ENCODE measurements at places on chromosomes 4 and X.

DNA sequence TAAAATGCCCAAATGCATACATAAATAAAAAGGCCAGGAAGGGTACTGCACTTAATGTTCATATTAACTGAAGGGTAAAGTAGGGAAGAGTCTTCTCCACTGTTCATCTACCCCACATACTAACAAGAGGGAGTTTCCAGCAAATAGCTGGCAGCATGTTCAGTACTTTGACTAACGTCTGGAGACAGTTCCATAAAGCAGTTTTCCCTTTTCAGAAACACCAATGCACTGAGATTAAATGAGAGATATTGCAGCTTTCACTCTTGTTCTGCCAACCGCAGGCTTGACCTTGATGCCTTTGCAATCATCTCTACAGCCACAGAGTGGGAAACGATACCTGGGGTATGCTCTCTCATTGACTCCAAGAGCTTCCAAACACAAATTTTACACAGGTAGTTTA is 2123.1 kb upstream of the TENM3 start:
- DNase-seq: no peak

- DNase-seq: no peak
Measured at GRCh38 chrX:9071031-9071650, 37.2 kb upstream of the FAM9B start.

- DNase-seq: no peak
Measured at GRCh38 chr4:1235381-1236102, 13.4 kb downstream of the CTBP1 start.

DNA sequence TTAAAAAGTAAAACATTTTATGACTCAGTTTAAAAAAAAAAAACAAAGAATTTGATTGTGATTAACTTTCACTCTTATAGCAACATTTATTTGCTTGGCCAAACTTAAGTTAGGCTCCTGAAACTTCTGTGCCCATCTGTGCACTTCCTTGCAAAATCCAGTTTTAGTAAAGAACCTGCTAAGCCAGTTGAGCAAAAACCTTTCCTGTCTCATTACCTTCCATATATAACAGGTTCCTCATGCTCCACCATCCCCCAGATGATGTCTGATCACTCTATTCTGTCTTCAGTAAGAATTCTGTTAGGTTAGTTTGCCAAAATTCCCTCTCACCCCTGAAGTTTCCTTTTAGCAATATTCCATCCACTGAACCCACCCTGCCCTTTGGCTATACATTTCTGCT is 1200.5 kb downstream of the C4orf33 start:
- no peak for DNase-seq

- peak; percentile 59 for DNase-seq
Measured at GRCh38 chrX:7170898-7171297, 22.9 kb upstream of the PUDP start.

- no peak for DNase-seq
Measured at GRCh38 chrX:6614506-6614905, 79.6 kb upstream of the VCX3A start.

DNA sequence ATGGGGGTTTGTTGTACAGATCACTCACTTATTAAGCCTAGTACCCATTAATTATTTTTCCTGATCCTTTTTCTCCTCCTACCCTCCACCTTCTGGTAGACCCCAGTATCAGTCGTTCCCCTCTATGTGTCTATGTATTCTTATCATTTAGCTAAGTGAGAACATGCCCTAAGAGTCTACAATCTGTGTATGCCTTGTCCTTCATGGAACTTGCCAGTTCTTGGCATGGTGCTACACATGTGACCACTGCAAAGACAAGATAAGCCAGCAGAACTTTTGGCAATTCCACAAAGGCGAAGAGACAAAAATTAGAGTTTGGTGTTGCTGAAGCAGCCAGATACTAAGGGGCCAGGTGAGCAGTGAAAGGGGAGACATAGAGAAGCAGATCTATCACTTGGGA is 101.3 kb downstream of the CORIN start:
- DNase-seq: no peak

DNA sequence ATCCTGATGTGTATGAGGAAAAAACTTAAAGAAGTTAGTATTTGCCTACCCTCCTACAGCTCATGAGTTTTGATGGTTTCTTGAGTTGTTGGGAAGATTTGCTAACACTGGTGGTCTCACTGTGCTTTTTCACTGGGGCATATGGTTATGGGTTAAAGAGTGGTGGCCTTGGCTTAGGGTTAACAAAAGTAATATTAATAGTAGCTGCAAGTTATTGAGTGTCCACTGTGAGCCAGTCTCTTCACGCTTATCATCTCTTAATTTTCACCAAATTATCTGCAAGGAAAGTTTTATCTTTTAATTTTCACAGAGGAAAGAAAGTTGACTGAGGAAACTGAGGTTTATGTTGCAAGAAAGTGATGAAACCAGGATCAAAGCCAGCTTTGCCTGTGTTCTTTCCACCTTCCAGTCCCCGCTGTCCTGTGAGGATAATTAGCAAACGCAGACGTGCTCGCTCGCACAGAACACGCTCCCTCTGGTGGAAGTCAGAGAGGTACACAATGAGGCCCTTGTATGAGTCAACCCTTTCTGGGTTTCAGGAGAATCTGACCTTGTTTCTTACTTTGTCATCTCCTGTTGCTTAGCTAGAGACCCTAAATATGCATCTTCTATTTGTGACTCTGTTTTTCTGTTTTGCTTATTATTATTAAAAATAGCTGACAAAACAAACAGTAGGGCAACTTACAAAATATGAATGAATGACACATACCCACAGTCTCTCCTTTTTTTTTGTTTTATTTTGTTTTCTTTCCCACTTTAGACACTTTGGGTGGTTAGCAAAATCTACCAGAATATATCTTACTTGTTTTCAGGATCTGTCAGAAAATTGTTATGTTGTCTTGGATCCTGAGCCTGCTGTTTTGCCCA is 94.3 kb downstream of the DDIT4L start:
- peak; percentile 92 for DNase-seq

DNA sequence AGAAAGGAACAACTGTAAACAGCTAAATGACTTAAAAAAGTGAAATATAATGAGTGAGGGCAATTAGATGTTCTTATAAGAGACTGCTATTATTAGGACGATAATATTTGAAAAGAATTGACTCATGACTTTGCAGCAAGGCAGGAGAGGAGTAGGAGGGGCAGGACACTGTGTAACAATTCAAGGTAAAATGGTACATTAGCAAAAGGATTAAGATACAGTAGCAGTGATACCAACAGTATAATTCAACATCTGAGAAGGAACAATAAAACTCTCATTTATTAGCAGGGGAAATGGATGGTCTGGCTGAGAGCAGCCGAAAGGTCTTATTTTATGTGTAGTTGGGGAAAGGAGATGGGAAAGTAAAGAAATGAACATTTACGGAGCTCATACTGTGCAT is 315.5 kb upstream of the BOD1L1 start:
- DNase-seq: no peak

GRCh38 chrX:68420559-68420958 is 12.7 kb downstream of the OPHN1 start:
- DNase-seq: no peak

- DNase-seq: peak; percentile 82
Measured at GRCh38 chrX:38233891-38234667, 13.4 kb upstream of the SRPX start.

DNA sequence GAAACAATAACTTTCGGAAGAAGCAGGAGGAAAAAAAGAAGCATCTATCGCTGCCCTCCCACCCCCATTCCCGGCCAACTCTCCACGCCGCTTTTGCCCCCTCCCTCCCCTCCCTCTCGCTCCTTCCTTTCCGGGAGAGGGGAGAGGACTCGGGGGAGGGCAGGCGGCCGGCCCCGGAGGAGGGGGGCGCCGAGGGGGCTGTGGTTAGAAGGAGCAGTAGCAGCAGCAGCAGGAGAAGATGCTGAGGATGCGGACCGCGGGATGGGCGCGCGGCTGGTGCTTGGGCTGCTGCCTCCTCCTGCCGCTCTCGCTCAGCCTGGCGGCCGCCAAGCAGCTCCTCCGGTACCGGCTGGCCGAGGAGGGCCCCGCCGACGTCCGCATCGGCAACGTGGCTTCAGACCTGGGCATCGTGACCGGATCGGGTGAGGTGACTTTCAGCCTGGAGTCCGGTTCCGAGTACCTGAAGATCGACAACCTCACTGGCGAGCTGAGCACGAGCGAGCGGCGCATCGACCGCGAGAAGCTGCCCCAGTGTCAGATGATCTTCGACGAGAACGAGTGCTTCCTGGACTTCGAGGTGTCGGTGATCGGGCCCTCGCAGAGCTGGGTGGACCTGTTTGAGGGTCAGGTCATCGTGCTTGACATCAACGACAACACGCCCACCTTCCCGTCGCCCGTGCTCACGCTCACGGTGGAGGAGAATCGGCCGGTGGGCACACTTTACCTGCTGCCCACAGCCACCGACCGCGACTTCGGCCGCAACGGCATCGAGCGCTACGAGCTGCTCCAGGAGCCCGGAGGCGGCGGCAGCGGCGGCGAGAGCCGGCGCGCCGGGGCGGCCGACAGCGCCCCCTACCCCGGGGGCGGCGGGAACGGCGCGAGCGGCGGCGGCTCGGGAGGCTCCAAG is 1.3 kb downstream of the PCDH7 start:
- DNase-seq: peak; percentile 74

DNA sequence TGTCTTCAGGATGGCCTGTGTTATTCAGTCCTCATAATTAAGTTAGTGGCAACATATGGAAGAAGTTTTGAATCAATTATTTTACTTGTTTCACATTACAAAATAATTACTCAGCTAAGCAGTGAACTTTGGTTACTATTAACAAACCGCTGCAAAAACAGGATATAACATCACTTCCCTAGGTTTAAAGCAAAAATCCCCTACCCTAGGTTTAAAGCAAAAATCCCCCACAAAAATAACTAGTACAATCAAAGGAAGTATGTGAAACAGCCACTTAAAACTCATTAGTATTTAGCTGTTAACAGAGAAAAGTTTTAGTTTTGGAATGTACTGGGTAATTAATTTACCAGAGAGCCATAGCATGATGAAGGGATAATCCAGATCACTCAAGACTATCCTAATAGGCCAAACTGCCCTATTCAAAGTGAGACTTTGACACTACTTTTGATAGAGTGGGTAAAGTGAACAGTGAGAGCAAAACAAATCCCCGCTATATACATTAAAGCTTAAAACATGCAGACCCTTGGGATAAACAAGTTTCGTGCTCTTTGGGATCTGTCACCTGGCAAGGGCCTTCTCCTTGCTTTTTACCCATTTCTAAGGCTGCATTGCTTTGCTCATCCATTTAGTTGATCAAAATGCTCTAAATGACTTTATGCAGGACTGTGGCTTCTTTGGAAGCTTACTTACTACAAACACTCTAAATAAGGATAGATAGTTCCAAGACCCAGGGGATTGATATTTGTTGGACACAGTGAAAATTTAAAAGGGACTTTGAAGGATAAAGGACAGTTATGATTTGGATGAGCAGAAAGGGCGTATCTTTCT is 36.4 kb upstream of the GPR174 start:
- DNase-seq: no peak

DNA sequence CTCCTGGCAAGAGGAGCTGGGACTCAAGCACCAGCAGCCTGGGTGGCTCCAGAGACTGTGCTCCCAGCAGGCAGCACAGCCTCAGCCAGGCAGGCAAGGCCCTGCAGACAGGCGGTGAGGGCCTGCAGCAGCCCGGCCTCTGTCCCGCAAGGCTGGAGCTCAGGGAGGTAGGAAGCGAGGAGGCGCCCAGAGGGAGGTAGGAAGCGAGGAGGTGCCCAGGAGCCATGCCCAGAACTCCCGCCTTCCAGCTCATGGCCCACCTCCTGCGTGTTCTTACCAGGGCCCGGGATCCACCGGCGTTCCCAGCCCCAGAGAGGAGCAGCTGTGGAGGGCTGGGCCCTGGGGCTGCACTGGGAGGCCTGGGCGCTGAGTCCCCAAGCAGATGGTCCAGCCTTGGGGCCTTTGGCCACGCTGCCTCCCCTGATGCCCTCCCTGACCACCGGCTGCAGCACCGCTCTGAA is 133.1 kb downstream of the HMX1 start:
- DNase-seq: peak; percentile 49

DNA sequence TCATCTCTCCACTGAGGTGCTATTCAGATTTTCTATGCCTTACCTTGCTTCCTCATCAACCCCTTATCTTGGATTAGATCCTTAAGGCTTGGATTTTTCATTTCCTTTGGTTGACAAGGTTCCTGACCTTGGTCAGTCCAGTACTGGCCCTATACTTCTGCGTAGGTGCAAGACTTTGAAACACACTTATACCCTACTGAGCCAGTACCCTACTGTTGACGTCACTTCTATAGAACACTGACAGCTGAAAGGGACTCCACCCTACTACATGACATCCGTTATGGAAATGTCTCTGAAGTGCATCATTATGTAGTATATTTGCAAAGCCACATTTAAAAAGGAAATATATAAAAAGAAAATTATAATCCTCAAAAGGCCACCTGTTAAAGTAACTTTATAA is 12.0 kb upstream of the PLS3 start:
- no peak for DNase-seq

DNA sequence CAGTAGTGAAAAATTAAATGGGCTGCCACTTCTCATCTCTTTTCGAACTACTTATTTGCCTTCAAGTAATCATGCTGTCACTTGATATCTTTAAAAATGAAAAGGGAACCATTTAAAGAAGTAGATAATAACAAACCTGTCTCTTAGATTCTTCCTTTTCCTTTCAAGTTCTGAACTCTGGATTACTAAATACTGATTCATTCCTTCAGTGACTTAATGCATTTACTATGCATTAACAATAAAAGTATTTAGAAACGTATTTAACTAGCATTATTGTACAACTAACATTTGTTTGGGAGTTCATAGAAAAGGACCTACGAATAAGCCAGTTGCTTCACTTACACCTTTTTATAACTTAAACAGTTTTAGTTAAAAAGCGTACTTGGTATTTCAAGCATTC is 61.1 kb upstream of the RAB33B start:
- DNase-seq: no peak

DNA sequence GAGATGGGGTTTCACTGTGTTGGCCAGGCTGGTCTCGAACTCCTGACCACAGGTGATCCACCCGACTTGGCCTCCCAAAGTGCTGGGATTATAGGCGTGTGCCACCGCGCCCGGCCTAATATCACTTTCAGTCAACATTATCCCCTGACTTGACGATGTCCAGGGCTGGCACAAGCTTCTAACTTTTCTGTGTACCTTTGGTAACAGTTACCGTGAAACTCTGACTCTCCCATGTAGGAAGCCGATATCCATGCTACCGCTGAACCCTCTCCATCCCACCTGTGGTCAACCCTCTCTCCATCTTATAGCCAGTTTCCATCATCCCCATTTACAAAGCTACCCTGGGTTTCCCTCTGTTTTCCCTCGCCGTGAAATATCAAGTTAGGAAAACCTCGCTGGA is 77.5 kb downstream of the CRLF2 start:
- DNase-seq: peak; percentile 16

DNA sequence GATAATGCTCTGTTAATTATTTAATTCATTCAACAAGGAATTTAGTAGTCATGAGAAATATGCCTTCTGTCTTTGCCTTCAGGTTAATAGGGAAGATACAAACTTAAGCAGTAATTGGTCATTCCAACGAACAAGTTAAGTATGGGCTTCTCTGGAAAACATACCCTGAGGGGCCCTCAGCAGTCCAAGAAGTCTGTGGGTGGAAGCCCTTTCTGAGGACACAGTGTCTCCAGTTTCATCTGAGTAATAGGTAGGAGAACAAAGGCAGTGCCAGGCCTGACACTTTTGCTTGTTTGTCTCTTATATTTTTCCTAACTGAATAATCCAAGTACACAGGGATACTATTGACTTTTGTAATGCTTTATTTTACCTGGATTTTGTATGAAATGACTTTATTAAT is 262.5 kb downstream of the FBXW7 start:
- peak; percentile 90 for DNase-seq

GRCh38 chr4:68011684-68012083 is 48.4 kb upstream of the TMPRSS11A start:
- DNase-seq: no peak
